Activated naive CD4-positive, alpha-beta T cell treated with anti-CD3 and anti-CD28 coated beads, Interleukin-2, amount 50 U/mL, for 72 hours (primary cell): ENCODE measurements at places on chromosomes 7 and 10. TPM values are rescaled to one million over a fixed set of nuclear protein-coding genes. Genes with fewer than 3 reads are reported as not detected.

Gene TSPAN33
- total RNA-seq: 4.2 TPM

Gene NPC1L1
- total RNA-seq: 0.14 TPM

Gene OSBPL3
- 52.0 TPM for total RNA-seq

Gene SLC26A5
- total RNA-seq: not detected

Gene NRCAM
- total RNA-seq: 0.09 TPM

Gene ITPRID1
- total RNA-seq: not detected

Gene PLEKHS1
- total RNA-seq: not detected

Gene RPEL1
- total RNA-seq: not detected

Gene MYH16
- 0.11 TPM for total RNA-seq

Gene GPR37
- total RNA-seq: not detected

Gene ANKRD30A
- total RNA-seq: not detected

Gene CHCHD3
- 54.8 TPM for total RNA-seq

Gene SSBP1
- total RNA-seq: 221 TPM

Gene DPYSL4
- 65.2 TPM for total RNA-seq

Gene KLF14
- not detected for total RNA-seq
